Left lung (tissue), 14 donors: ENCODE measurements at places on chromosomes 1 and 21. TPM values are rescaled to one million over a fixed set of nuclear protein-coding genes. Genes with fewer than 3 reads are reported as not detected.

The CZIB gene
- 98.1 TPM for polyA plus RNA-seq

- DNase-seq: no peak
Observed at GRCh38 chr1:223189903-223190724, 47.1 kb upstream of the TLR5 start.

DNA sequence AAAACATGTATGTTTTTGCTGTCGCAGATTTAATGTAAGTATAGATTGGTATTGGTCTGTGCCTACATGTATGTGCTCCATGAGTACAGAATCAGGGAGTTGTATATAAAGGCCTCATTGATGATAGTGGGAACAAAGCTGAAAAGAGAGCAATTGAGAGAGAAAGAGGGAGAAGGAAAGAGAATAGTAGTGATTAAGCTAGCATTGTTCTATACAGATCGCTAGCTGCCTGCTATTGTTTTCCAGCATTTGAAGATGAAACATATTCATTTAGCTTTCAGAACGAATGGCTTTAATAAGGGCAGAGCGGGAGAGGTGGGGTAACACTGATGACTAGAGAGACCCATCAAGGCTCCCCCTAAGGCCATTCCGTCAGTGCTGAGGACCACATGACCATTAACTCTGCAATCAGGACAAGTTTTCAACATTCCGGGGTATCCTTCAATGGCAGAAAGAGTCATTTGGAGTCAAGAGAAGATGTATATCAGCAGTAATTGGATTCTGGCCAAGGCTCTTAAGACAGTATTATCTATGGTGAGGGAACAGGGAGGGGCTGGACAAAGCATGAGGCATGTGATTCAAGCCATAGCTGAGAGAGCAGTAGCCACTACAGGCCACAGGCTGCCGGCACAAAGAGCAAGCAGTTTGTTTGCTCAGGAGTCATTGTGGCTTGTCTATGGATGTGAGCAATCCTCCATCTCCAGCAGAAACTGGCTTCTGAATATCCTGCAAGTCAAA lies 176.5 kb downstream of the PBX1 start:
- no peak for DNase-seq

GRCh38 chr1:19648689-19649088 lies 4.6 kb downstream of the NBL1 start:
- DNase-seq: no peak

- no peak for DNase-seq
Observed at GRCh38 chr1:21553116-21553926, 44.1 kb downstream of the ALPL start.

The MPL gene
- polyA plus RNA-seq: 1.3 TPM

- DNase-seq: no peak
Observed at GRCh38 chr1:193537266-193538002, 351.0 kb upstream of the B3GALT2 start.

The RAB7B gene
- polyA plus RNA-seq: 3.8 TPM

The NBPF6 gene
- polyA plus RNA-seq: not detected

- DNase-seq: no peak
Observed at GRCh38 chr1:59218521-59219236, 78.2 kb upstream of the FGGY start.

DNA sequence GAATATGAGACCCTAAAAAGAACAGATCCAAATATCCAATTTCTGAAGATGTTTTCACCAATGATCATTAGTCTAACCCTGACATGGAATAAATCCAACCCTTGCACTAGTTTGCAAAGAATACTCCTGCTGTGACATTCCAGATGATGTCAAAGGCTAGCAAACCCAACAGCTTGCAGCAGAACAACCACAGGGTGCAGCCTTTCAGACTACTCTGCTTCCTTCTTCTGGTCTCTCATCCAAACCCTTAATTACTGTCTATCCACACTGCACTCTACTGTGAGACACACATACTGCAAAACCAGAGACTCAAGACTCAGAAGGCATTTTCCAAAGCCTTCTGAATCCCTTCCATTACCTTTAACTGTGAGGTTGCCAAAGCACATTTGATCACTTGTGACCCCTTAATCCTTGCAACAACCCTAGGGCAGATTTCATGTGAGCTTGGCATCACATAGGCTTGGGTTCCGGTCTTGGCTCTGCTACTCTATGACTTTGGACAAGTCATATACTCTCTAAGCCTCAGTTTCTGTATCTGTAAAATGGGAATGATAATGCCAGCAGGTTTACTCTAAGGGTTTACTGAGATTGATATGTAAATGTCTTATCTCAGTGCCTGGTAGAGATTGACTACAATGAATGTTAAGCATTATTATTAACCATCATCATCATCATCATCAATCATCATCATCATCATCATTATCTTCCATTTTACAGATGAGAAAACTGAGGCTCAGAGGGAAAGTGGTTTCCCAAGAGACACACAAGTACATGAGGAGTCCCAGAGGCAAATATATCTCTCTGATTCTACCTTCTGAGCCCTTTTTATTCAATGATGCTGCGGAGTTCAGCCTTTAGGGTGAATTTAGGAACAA lies 94.5 kb downstream of the SYF2 start:
- DNase-seq: no peak

GRCh38 chr21:19553919-19554615 lies 1150.5 kb upstream of the TMPRSS15 start:
- DNase-seq: no peak

DNA sequence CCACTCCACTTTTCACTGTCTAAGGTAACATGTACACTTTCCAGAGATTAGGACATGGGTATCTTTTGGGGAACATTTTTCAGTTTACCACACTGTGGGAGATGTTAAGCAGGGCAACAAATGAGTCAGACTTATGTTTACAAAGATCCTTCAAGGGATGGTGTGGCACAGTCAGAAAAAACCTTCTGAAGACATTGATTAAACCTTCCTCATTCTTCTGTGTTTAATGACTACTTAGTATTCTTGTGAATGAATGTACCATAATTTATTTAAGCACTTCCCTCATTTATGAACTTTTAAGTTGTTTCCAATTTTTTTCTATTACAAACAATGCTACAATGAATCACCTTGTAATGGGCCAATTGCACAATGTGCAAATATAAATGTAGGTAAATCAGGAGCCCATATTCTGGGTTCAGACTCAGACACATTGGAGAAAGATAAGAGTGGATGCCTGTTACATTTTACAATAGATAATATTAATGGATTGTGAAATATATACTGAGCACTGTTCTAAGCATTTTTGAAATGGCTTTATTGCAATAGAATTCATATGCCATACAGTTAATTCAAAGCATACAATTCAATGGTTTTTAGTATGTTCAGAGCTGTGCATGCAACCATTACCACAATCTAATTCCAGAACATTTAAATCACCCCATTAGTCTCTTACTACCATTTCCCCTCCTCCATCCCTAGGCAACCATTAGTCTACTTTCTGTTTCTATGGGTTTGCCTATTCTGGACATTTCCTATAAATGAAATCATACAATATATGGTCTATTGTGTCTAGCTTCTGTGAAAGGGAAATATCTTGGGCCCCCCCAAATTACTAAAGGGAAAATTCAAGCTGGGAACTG lies 1.9 kb upstream of the SFT2D2 start:
- DNase-seq: no peak

- DNase-seq: no peak
Observed at GRCh38 chr1:225366018-225366417, 61.8 kb downstream of the LBR start.

DNA sequence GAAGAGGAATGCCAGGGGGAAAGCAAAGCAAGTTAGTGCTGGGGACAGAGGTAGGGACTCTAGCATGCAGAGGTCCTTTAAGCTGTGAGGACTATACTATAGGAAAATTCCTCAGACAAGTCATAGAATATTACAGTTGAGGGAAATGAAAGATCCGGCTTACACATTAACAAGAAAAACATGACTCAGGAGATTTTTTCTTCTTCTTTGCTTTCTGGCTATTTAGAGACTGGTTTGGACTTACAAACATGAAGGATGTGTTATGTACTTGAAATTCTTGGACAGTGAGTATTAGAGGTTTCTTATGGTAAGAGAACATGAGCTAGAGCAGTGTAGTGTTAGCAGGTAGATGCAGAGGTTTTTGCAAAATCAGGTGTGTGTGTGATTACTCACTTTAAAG lies 24.9 kb downstream of the USP25 start:
- no peak for DNase-seq

GRCh38 chr1:108878678-108879077 lies 1.9 kb downstream of the GPSM2 start:
- no peak for DNase-seq

GRCh38 chr1:116907351-116907750 lies 2.4 kb upstream of the PTGFRN start:
- no peak for DNase-seq

DNA sequence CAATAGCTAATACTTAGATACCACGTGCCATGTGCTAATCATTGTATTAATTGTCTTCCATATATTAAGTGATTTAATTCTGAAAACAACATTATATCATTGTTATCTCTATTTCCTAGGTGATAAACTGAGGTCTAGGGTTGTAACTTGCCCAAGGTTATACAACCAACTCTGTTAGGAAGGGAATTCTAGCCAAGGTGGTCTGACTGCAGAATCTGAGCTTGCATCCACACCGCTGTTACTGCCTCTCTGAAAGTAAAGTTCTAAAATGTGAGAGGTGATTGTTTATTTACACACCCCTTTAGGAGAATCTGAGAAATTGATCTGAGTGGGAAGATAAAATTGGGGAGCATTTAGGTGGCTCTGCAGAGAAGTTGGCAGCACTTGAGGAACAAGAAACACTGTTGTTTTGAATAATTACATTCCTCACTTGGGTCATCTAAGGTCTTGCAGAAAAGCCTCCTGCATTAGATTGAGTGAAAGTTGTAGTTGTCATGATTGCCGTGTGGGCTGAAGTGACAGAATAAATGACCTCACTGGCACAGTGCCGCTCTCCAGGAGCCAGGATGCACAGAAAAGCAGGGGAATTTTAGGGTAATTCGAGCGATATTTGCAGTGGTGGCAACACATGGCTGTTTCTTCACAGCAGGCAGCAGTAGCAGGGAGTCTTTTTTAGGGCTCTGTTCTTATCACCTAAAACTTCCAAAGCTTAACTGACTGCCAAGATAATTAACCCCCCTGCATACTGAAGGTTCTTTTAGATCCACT lies 121.7 kb downstream of the ADGRL4 start:
- DNase-seq: no peak

The SPATA46 gene
- 0.49 TPM for polyA plus RNA-seq

GRCh38 chr1:17950728-17951127 lies 156.9 kb upstream of the IGSF21 start:
- no peak for DNase-seq

- no peak for DNase-seq
Observed at GRCh38 chr1:72516264-72516663, 233.9 kb upstream of the NEGR1 start.

The HMGCS2 gene
- 0.58 TPM for polyA plus RNA-seq

- DNase-seq: no peak
Observed at GRCh38 chr1:228198977-228199590, 8.8 kb upstream of the OBSCN start.

The GNAI3 gene
- 11.5 TPM for polyA plus RNA-seq

- no peak for DNase-seq
Observed at GRCh38 chr1:246200738-246201137, 306.3 kb downstream of the SMYD3 start.

DNA sequence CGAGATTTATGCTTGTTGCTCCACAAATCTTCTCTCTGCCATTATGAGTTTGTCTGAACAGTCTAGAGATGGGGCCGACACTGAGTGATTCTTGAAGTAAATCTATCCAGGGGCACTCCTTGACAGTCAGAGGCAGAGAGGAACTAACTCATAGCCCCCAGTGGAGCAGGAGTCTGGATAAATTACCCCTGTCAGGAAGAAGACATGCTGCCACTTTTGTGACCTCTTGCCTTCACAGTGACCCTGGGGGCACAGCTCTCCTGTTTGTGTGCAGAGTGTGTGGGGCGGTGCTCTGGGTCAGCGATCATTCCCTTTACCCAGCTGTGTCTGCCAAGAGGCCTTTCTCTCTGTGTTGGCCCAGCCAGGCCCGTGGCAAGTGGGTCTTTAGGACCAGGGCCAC lies 29.5 kb downstream of the PEX14 start:
- DNase-seq: no peak

- DNase-seq: no peak
Observed at GRCh38 chr1:38152351-38153065, 105.9 kb upstream of the POU3F1 start.

DNA sequence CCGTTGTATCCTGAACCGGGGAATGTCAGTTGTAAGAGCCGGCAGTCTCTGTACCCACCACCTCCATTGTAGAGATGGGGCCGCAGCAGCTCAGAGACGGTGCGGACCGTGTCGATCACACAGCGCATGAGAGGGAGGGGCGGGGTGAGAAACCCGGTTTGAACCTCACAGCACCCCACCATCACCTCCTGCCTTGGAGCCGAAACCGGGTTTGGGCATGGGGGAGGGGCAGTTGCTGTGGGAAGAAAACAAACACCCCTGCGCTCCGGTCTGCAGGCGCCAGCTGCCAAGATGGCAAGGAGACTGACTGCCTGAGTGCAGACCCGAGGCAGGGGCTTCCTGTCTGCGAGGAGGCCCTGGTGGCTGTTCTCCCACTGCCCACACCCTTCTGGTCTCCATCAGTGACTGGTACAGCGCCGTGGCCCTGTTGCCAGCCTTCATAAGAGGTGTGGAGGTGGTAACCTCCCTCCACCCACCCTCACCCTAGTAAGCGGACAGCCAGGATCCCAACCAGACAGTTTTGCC lies 69.2 kb upstream of the SSBP3 start:
- DNase-seq: no peak

- DNase-seq: no peak
Observed at GRCh38 chr21:33028287-33028670, 2.5 kb downstream of the OLIG2 start.

The LMX1A gene
- not detected for polyA plus RNA-seq

- DNase-seq: no peak
Observed at GRCh38 chr1:40734882-40735628, 43.6 kb downstream of the NFYC start.

DNA sequence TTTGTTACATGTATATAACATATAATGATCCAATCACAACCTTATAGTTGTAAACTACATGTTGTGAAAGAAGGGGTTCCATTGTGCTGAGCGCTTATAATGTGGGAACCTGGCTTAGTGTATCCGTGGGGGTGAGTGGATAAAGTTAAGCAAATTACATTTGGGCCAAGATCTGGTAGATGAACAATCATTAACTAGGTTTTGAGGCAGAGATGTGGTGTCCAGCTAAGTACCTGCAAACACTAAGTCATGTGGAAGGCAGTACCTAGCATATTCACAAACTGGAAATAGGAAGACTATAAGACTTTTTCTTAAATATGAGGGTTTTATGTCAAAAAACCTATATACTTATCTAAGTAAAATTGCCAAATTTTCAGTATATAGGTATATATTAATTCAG lies 167.2 kb upstream of the PDE4B start:
- DNase-seq: no peak

DNA sequence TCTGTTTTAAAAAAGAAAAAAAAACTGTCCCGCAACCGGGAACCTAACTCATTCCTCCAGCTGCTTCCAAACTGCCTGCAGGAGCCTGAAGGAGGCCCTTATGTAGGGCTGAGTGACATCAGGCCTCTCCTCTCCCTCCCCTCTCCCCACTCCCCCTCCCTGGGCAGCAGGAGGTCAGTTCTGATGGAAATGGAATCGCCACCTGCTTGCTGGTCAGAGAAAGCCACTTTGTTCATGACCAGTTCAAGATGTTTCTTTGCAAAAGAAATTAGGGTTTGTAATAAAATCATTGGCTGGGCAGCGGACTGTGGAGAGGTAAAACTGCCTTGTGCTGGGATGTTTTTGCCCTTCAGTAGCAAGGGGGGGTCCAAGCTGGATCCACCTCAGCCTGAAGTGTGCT lies at the start of gene MAP1LC3C:
TSS of gene MAP1LC3C (minus strand) at position 73 of the 400 bp plus-strand sequence. CDS start 90 bp downstream, outside the sequence.
- DNase-seq: no peak
